ENCODE measurements at places on chromosomes 2 and 18.

GRCh38 chr2:207048416-207048815, 109.1 kb downstream of the CPO start:
- no peak for DNase-seq

DNA sequence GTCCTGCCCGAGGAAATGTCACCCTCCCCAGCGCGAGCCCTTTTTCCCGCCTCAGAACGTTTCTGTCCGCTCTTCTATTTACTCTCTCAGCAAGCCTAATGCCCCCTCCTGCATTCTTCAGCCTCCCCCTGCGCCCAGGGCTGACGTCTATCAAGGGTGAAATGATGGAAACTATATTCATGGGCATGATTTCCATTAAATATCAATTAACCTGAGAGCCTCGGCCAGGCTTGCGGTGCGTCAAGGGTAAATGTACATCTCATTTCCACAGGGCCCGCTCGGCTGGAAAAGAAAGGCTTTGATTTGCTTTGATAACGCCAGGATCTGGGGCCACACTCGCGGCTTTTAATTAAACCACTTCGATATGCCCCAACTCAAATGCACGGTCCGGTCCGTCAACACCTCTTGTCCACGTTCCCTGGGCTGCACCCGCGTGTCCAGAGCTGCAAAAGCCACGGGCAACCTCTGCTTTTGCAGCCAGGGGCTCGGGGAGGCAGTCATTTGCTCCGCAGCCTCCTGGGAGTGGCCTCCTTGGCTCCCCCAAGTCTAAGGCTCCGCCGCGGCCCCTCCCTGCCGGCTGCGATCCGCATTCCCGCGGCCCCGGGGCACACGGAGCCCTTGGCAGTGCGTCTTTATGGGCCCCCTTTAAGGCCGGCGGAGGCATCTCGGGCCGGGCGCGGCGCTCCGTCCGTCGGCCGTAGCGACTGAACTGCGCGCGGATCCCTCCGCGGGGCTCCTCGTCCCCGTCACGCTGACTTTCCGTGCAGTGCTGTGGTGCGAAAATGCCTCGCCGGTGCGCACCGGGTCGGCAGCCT, at the start of gene HOXD8:
HOXD8 (plus strand) TSS at position 724 of the 815 bp plus-strand sequence. CDS start 662 bp downstream, outside the sequence.
- no peak for DNase-seq

GRCh38 chr2:159163930-159164329, 122.6 kb downstream of the WDSUB1 start:
- no peak for DNase-seq

GRCh38 chr2:24824071-24824588, 30.9 kb downstream of the CENPO start:
- DNase-seq = no peak

GRCh38 chr18:23825496-23825895, 136.2 kb downstream of the LAMA3 start:
- DNase-seq = no peak

- peak; percentile 34 for DNase-seq
Measured at GRCh38 chr2:24421668-24422067, 61.3 kb upstream of the ITSN2 start.

GRCh38 chr2:156321243-156321904, 11.1 kb downstream of the NR4A2 start:
- DNase-seq = no peak

DNA sequence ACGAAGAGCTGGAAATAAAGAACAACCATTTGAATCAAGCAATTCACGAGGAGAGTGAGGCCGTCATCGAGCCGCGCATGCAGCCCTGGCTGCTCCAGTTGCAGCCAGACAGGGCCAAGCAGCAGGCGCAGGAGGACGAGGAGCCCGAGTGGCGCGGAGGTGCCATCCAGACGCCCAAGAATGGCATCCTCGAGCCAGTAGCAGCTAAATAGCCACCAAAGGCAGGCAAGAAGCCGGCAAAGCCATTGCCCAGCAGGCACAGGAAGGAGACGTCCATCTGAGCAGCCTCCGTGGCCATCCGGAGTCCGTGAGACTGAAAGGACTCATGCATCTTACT, 8.9 kb upstream of the CHST10 start:
- DNase-seq = no peak

DNA sequence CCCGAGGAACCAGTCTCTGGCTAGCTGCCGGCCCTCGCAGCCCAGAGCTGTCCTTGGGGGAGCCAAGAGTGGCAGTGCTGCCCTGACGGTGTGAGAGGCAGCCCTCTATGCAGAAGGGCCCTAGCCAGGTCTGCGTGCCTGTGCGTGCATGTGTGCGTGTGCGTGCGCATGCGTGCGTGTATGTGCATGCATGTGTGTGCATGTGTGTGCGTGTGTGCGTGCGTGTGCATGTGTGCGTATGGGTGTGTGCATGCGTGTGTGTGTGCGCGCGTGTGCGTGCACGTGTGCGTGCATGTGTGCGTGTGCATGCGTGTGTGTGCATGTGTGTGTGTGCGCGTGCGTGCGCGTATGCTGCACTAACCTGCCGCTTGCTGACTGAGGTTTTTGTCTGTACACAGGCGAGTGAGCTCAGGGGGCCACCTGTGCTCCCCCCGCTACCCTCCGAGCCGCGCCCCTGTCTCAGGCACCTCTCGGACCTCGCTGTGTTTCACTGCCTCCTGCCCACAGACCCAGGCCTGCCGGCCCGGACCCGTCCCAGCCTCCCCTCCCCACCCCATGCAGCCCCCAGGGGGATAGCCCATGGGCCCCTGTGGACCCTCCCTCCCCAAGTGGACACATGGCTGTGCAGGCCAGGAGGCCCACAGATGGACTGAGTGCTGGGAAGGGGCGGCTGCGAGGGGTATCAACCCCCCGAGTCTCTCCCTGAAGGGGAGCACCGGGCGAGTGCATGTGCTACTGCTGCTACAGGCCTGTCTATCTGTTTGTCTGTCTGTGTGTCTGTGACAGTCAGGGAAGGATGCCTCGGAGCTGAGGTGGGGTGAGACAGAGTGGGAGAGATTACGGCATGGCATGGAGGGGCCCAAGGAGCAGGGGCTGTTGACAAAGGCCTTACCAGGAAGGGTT, 31.3 kb downstream of the SPEG start:
- no peak for DNase-seq

DNA sequence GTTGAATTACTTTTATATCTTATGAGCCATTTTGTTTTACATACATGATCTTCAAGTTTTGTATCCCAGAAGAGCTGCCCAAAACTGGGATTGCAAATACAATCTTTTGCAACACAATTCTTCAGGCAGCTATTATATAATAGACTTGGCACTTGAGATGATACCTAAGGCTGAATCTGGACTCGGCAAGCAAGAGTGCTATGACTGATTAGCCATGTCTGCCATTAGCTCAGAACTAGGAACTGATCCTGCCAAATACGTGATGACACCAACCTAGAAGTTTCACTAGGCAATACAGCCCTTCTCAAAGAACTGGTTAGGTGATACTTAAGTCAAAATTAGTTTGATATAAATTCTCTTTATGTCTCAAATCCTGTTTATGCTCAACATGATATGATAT, 619.6 kb downstream of the CPS1 start:
- no peak for DNase-seq

- no peak for DNase-seq
Measured at GRCh38 chr2:132873738-132874137, 203.7 kb upstream of the LYPD1 start.

- no peak for DNase-seq
Measured at GRCh38 chr18:44773640-44774155, 93.0 kb downstream of the SETBP1 start.

DNA sequence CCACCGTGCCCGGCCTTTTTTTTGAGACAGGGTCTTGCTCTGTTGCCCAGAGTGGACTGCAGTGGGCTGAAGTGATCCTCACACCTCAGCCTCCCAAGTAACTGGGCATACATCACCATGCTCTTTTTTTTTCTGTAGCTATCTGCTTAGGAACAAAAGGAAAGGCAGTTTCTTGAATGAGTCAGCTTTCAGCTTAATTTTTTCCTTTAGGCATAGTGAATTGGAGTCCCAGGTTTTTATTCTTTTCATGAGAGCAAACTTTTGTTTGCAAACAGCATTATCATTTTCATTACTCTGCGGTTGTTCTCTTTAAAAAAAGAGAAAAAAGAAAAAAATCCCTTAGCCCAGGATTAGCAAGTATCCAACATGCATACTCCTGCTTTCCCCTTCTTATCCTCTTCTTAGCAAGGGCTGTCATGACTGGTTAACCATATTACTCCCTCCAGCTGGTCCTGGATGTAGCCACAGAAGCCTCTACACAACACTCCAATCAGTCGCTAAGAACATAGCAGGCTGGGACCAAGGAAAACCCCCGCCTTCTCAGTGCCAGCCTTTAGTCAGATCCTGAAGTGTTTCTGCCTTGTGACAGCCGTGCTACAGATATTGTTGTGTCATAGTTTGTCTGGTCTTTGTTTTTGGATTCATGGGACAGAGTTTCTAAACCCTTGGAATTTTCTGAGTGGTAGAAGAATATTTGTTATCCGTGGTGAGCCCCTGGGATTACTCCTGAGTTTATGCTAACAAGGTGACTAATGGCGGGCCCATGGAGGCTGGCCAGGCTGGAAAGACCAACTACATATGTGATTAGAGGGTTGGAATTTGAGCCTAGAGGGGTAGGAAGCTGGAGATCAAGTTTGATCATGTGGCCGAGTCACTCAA, 23.3 kb upstream of the ST3GAL5 start:
- no peak for DNase-seq

DNA sequence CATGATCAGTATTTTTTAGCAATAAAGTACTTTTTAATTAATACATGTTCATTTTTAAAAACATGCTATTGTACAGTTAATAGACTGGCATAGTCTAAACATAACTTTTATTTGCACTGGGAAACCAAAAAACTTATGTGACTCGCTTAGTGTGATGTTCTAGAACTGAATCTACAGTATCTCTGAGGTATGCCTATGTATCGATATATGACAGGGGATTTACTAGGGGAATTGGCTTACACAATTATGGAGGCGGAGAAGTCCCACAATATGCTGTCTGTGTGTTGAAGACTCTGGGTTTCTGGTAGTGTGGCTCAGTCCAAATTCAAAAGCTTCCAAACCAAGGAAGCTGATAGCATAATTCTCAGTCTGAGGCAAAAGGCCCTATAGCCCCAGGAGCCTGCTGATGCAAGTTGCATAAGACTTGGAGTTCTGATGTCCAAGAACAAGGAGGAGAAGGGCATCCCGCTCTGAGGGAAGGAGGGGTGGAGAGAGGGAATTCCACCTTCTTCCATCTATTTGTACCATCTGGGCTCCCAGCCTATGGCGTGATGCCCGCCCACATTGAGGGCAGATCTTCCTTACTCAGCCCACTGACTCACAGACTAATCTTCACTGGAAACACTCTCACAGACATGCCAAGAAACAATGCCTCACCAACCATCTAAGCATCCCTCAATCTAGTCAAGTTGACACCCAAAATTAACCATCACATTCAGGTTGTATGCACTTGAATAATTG, 27.5 kb downstream of the ZNF638 start:
- DNase-seq = no peak

GRCh38 chr2:147487286-147487977, 357.4 kb upstream of the ACVR2A start:
- no peak for DNase-seq

DNA sequence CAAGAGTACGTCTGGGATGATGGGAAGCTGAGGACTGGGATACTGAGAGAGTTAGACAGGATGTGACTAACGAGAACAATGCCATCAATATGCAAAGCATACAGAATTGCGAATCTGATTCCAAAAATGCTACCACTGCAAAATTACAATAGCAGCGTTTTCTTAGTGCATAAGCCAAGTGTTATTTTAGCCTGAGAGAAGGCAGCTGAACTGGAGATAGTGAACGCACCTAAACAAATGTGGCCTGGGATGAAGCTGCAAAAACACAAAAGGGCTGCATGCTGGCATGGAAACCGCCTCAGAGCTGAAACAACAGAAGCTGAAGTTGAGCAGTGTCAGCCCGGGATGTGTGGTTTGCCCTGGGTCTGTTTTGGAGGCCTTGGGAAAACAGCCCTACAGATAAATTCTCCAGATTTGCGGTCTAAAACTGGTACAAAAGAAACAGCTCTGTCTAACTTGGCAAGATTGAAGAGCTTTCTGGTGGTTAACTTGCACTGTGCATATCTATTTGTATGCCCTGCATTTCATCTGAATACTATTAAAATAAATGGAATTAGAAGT, 45.5 kb downstream of the LYPD6 start:
- no peak for DNase-seq

GRCh38 chr2:63673865-63674533, 85.2 kb downstream of the MDH1 start:
- DNase-seq = no peak

GRCh38 chr2:162840598-162841246, 2.2 kb upstream of the KCNH7 start:
- DNase-seq = no peak

DNA sequence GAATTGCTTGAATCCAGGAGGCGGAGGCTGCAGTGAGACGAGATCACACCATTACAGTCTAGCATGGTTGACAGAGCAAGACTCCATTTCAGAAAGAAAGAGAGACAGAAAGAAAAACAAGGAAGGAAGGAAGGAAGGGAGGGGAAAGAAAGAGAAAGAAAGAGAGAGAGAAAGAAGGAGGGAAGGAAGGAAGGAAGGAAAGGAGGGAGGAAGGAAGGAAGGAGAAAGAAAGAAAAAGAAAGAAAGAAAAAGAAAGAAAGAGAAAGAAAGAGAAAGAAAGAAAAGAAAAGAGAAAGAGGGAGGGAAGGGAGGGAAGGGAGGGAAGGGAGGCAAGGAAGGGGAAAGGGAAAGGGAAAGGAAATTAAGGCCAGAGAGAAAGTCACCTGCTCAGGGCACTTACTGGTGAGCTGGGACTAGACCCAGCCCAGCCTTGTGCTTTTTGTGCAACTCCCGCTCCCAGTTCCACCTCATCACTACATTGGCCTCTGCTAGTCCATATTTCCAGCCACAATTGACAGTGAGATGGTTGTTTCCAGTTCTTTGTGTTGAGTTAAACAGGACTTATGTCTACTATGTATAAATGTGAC, 35.7 kb downstream of the MOGAT1 start:
- no peak for DNase-seq

GRCh38 chr2:201854221-201854801, 48.0 kb downstream of the CDK15 start:
- DNase-seq = no peak

- no peak for DNase-seq
Measured at GRCh38 chr2:119240311-119241204, 16.9 kb downstream of the STEAP3 start.

DNA sequence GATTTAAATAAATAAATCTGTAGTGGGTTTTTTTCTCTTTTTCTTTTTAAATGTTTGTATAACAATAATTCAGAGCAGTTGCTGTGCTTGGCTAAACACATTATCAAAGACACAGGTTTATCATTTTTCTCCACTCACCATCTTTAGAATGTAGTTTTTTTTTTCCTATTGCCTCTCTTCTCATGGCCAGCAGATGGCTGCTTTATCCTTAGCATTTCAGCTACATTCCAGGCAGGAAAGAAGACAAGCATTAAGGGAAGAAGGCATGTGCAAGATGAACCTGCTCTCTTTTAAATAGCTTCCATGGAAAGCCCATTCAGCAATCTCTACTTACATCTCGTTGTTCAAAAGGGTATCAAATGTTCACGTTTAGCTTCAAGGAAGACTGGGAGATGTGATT, 42.6 kb downstream of the ARHGAP15 start:
- no peak for DNase-seq

GRCh38 chr2:83595121-83595690, 863.9 kb downstream of the SUCLG1 start:
- DNase-seq = no peak
